ENCODE measurements at places on chromosomes 11 and 22.
A peak's percentile ranks its signal among the peaks of the same experiment; 100 is the strongest.

DNA sequence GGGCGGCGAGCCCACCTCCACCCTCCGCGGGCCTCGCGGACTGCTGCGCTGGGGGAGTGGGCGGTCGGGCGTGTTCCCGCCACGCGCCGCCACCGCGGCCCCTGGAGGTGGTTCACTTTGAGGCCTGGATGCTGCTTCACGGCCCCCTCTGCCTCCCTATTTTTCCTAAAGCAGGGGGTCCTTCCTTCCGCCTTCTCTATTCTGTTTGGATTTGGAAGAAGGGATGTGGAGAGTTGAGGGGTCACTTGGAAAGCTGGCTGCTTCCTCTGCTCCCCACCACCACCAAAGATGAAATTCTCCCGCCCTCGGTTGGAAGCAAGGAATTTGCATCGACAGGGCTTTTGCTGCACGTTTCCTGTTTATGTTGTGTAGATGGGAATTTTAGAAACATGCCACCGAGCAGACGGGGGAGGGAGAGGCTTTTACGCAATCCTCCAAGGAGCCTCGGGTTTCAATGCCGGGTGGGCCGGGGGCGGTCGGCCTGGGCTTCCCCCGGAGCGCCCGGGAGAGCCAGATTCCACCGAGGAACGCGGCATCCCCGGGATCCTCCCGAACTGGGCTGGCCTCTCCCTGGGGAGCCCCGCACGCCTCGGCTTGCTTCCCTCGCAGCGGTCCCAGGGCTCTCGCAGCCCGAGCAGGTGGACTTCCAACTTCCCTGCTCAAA, 403 bp upstream of the SBF2 start:
- no peak for DNase-seq

DNA sequence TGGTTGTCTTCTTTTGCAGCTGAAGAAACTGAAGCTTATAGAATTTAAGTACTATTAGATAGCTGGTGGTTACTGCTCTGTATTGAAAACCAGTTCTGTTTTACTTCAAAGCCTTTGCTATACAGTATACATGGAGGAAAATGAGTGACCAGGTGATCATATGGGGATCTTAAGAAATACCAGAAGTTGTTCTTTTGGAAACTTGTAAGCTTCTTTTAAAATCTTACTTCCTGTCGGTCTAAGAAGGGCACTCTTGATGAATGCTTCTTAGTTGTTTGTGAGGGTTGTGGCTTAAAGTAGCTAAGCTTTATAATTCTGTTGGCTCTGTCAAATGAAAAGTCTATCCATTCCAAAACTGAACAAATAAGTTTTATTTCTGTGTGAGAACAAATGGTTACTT, 55.2 kb downstream of the PDE3B start:
- DNase-seq: no peak

DNA sequence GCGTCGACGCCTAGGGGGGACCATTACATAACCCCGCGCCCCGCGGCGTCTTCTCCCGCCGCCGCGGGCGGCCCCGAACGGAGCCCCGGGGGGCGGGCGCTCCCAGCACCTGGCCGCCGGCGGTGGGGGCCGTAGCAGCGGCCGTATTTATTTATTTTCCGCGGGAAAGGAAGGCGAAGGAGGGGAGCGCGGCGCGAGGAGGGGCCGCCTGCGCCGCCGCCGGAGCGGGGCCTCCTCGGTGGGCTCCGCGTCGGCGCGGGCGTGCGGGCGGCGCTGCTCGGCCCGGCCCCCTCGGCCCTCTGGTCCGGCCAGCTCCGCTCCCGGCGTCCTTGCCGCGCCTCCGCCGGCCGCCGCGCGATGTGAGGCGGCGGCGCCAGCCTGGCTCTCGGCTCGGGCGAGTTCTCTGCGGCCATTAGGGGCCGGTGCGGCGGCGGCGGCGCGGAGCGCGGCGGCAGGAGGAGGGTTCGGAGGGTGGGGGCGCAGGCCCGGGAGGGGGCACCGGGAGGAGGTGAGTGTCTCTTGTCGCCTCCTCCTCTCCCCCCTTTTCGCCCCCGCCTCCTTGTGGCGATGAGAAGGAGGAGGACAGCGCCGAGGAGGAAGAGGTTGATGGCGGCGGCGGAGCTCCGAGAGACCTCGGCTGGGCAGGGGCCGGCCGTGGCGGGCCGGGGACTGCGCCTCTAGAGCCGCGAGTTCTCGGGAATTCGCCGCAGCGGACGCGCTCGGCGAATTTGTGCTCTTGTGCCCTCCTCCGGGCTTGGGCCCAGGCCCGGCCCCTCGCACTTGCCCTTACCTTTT, at the start of gene EP300:
Gene EP300, plus strand, starts transcription at position 570 of the 795 bp plus-strand sequence. CDS start 413 bp downstream, outside the sequence.
- peak; percentile 64 for DNase-seq

- no peak for DNase-seq
Measured at GRCh38 chr22:38177044-38177443, 4.6 kb downstream of the PLA2G6 start.

GRCh38 chr11:116412118-116412889, 360.5 kb downstream of the BUD13 start:
- no peak for DNase-seq
